Activated CD4-positive, alpha-beta memory T cell treated with anti-CD3 and anti-CD28 coated beads for 36 hours (primary cell): ENCODE measurements at places on chromosomes 11 and 22. TPM values are rescaled to one million over a fixed set of nuclear protein-coding genes. Genes with fewer than 3 reads are reported as not detected.

GRCh38 chr22:40216041-40216756 is 38.5 kb downstream of the TNRC6B start:
- peak; percentile 51 for DNase-seq

- no peak for DNase-seq
These were observed 6.0 kb upstream of the SGSM3 start for GRCh38 chr22:40364431-40364830.

- peak; percentile 14 for DNase-seq
These were observed 1.4 kb upstream of the EMSY start for GRCh38 chr11:76443268-76443980.

DNA sequence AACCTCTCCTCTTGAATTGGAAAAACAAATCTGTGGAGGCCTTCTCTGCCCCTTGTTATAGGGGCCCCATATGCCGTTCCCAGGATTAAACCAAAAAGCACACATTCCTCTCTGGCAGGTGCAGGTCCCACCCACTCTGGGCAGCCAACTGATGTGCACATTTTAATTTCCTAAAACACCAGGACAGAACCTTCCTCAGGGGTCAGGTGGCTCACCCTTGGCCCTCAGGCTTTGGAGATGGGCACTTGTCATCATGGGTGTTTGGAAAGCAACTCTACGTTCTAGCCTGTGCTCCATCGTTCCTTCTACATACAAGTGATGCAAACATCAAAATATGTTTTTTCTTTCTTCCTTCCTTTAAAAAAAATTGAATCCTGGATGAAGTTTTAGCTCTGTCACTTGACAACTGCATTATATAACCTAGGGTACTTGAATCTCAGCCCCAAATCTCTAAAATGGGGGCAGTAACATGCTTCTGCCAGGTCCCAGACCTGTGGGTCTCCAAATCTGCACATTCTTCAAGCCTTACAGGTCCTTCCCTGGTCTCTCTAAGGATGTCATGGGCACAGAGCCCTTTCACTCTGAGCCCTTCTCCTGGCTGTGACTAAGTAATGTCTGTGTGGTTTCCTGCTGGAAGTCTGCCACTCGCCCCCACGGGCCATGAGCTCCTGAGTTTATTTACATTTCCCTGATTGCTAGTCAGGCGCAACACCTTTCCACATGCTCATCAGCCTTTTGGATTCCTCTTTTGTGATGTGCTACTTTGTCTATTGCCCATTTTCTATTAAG is 43.8 kb downstream of the KCNQ1OT1 start:
- DNase-seq, result no peak

DNA sequence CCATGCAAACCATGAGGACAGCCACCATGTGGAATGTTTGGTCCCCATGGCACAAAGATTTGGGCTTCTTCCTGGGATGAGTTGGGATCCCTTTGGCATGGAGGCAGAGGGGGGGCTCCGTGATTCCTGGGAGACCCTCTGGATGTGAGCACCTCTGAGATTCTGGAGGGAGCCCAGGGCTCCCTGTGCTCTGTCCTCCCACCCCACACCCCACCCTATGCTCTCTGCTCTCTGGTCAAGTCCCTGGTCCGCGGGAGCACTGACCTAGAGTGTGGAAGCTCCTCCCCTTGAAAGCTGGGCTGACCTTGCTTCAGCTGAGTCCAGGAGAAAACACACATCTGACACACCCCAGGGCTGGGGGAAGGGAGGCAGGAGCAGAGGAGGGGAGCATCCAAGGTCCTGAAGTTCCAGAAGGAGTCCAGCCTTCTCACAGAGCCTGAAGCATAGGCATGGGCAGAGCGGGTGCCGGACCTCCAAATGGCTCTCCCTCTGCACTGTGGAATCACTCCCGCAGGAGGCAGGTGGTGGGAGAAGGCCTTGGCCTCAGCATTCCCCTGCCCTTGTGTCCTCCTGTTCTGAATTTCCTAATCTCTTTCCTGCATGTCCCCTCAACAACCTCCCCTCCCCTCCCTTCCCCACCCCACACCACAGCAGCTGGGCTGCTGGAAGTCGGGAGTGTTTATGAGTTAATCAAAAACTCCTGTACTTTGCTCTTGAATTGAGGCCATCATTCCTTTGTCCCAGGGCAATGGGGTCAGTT is 25.7 kb upstream of the OAF start:
- no peak for DNase-seq

DNA sequence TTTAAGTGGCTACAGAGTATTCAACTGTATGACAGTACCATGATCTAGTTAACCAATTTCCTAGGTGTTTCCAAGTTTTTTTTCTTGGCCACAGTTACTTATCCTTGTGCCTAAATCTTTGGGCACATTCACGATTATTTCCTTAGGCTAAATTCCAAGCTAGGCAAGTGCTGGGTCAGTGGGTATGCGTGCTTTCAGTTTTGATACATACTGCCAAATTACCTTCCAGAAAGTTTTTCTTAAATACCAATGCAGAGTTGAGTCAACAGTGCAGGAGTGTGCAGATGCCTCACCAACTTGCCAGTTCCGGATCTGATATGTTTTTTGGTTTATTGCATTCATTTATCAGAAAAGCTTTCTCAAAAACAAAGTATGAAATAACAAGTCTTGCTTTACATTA is 67.9 kb upstream of the OR4B1 start:
- no peak for DNase-seq

DNA sequence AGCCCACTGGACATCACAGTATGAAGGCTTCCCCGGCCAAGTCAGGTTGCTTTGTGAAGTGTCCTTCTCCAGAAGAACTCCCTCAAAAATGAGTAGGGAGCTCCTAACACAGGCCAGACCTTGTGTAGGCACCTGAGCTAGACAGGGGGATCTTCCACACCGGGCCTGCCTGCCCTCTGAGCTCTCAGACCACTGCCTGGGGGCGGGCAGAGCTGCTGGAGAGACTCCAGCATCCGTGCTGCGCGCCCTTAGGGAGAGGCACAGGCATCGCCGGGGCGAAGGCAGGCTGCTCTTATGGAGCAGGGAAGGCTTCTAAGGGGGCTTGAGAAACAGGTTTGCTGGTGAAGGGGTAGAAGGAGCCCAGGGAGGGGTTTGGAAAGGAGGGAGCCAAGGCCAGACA is 4.4 kb downstream of the KCNJ5 start:
- no peak for DNase-seq

GRCh38 chr11:95387325-95387724 is 156.3 kb upstream of the SESN3 start:
- DNase-seq, result no peak

GRCh38 chr11:42251984-42252383 is 792.5 kb upstream of the LRRC4C start:
- no peak for DNase-seq

DNA sequence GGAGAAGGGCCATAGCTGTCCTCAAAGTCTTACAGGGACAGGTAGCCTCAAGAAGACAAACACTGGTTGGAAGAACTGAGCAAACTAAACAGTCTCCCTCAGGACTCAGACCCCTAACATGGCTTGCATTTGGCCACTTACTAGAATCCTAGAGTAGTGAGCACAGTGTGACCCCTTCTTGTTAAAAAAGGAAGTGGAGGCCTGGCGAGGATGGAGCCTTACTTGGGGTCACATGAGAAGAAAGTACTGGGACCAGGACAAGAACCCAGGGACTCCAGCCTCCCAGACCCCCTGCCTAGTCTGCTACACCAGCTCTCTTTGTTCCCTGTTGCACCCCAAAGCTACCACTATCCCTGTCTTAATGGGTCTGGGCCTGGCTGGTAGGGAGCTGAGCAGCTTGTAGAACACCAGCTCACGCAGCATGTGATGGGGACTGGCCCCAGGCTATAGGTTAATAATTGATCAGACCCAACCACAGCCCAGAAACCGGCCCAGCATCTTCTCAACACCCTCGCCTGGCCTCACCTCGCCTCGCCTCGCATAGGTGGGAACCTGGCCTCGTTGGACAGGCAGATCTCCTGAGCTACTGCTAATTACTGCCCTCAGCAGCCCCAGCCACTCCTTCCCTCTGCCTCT is 17.6 kb downstream of the DGAT2 start:
- no peak for DNase-seq

DNA sequence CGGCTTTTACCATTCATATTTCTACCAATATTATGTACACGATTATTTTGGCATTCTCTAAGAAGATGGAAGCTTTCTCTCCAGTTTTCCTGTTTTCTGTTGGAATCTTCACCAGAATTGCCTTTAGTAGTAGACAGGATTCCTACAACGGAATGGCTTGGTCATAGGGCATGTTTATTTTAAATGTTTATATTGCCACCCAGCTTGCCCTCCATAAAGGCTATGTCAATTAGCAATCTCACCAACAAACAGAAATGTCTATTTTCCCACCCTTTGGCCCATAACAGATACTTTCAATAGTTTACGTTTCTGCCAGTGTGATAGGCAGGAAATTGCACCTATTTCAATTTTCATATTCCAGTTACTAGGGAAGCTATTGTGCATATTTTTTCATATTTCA is 893.5 kb downstream of the NTM start:
- DNase-seq, result no peak

GRCh38 chr11:124719534-124719933 is 20.2 kb upstream of the NRGN start:
- DNase-seq, result no peak

ROM1 gene
- 1.1 TPM for total RNA-seq

ART5 gene
- total RNA-seq, result not detected

TRPC6 gene
- total RNA-seq, result not detected

SNAP29 gene
- total RNA-seq, result 28.2 TPM
